IMR-90 (cell line): ENCODE measurements at places on chromosomes 12 and 14. TPM values are rescaled to one million over a fixed set of nuclear protein-coding genes. Genes with fewer than 3 reads are reported as not detected.
A peak's percentile ranks its signal among the peaks of the same experiment; 100 is the strongest.

DNA sequence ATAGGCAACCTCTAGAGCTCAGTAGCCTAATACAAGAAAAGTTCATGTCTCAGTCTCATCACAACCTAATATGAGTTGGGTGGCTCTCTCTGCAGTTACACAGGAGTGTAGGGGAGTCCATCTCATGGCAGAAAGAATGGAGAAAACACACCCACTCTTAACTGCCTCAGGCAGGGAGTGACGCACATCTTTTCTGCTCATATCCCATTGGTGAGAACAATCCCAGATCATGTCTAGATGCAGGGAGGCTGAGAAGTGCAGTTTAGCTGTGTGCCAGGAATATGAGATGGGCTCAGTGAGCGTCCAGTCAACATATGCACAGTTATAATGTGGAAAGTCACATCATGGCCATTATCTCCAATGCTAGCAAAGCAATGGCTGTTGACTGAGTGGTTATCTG, 59.3 kb upstream of the KCNA5 start:
- DNase-seq, result no peak

- no peak for DNase-seq
Measured at GRCh38 chr12:130344529-130344928, 6.8 kb downstream of the PIWIL1 start.

DNA sequence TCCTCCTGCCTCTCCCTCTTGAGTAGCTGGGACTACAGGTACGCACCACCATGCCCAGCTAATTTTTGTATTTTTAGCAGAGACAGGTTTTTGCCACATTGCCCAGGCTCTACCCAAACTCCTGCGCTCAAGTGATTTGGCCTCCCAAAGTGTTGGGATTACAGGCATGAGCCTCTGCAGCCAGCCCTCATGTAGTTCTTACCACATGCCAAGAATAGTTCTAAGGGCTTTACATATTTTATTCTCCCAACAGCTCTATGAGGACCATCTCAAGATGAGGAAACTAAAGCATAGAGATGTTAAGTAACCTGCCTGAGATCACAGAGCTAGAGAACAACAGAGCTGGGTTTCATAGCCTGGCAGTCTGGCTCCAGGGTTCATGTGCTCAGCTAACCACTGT, 37.9 kb upstream of the ALDH2 start:
- DNase-seq, result no peak

TPH2 gene
- total RNA-seq, result not detected in 2 replicates

DNA sequence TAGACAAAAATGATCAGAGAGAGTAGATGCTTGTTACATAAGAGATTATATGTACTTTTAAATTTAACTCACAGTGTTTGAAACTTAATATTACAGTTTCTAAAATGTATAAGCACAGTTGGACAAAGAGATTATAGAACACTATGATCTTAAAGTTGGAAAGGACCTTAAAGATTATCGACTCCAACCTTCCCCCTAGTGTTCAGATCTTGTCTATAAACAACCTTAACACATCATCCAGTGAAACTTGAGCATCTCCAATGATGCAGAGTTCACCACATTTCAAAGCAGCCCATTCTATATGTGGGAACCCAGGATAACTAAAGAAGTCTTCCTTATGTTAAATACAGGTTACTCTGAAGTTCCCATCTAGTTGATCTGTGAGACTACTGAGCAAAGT, 480.8 kb downstream of the RMST start:
- DNase-seq, result no peak

- peak; percentile 20 for DNase-seq
Measured at GRCh38 chr14:20350282-20350681, 6.8 kb downstream of the PARP2 start.

DNA sequence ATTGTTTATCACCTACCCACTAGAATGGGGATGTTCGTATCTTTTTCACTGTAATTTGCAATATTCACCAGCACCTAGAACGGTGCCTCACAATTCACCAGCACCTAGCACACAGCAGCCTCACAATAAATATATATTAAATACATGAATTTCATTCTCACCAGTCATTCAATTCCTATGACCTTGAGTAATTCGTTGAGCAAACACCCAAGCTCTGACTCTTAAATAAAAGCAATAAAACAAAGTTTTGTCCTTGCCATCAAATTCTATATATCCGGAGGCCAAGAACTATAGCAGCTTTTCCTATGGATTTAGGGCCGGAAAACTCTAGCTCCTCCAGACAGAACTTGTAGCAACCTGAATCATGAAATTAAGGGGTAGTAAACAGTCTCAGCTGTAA, 981 bp downstream of the VTI1B start:
- peak; percentile 31 for DNase-seq

ADCY4 gene
- not detected in 2 replicates for total RNA-seq

GRCh38 chr14:65070471-65070976, 31.8 kb downstream of the MAX start:
- DNase-seq, result peak; percentile 7

A2M gene
- total RNA-seq, result 0.56 and 1.1 TPM in 2 replicates

GRCh38 chr12:84922693-84923092, 10.1 kb upstream of the SLC6A15 start:
- peak; percentile 0 for DNase-seq

DNA sequence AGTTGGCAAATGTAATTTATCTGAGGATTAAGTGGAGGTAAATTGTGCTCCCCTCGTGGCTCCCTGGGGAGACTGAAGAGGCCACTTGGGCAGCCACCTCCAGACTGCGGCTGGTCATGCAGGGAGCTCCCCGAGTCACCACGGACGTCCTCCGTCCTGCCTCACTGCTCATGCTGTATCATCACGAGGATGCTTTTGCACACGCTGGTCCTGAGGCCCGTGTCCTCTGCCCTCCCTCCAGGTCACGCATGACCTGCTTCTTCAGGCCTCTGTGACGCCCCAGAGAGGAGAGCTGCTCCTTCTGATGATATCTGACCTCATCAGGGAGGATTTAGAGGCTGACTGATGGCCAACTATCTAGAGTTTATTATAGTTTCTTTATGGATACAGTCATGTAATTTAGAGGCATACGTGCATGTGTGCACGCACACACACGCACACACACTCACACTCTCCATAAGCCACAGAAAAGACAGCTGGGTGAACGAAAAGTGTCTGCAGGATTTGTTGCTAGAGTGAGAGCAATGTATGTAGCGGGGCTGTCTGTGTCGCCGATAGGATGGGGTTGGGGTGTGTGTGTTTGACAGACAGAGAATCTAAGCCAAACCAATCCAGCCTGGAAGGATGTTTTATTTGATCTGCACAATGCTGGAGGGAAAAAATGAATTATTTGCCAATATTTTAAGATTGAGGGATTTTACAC, 160.0 kb downstream of the ADGRD1 start:
- DNase-seq, result no peak

- peak; percentile 92 for DNase-seq
Measured at GRCh38 chr14:69921052-69921451, 41.8 kb downstream of the SMOC1 start.

BDKRB2 gene
- 60.5 and 73.1 TPM in 2 replicates for total RNA-seq

DNA sequence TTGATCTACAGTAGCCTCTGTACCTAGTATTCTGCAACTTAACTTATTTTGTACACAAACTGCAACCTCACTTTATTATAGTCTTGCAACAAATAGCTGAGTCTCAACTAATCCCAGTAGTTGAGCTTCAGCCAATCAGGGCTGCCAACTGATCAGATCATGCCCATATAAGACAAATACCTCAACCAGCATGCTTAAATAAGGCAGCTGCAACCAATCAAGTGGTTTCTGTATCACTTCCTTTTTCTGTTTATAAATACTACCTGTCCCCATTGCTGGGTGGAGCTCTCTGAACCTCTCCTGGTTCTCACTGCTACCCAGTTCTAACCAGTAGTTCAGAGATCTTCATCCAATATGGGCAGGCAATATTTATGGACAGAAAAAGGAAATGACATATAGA, 248.5 kb upstream of the FBXO33 start:
- no peak for DNase-seq

GRCh38 chr12:64744422-64745258, 14.6 kb downstream of the GNS start:
- DNase-seq, result peak; percentile 39

GRCh38 chr12:52903855-52904508, 894 bp downstream of the KRT8 start:
- no peak for DNase-seq
